Amniotic epithelial cell (primary cell): ENCODE measurements at places on chromosomes 5 and 9.

DNA sequence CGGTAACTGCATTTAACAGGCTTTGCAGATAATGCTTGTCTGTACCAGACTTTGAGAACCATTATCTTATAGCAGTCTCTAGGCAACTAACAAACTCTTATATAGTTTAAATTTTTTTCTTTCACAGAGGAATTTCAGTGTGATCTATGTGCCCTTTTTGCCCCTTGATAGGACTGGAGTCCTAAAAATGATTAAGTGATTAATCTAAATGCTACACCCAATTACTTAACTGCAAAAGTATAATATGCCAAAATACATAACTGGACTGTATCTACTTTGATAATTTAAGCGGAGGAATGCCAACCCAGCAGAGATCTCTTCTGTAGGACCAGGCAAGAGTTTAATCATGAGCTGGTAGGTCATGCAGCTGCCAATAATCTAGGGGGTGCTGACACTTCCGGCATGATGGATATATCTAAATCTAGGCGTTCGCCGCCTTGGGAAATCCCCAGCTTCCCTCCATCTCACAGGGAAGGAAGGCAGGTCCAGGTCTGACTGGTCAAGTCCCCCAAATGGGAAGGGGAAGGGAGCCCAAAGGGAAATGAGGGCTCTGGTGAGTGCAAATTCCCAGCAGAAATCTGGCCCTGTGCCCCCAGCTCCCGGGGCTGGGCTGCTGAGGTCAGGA is 205.6 kb downstream of the GAPVD1 start:
- DNase-seq = no peak

- no peak for DNase-seq
Observed at GRCh38 chr5:15664961-15665360, 165.0 kb downstream of the FBXL7 start.

GRCh38 chr5:1826235-1826980 is 25.2 kb downstream of the NDUFS6 start:
- DNase-seq = no peak

DNA sequence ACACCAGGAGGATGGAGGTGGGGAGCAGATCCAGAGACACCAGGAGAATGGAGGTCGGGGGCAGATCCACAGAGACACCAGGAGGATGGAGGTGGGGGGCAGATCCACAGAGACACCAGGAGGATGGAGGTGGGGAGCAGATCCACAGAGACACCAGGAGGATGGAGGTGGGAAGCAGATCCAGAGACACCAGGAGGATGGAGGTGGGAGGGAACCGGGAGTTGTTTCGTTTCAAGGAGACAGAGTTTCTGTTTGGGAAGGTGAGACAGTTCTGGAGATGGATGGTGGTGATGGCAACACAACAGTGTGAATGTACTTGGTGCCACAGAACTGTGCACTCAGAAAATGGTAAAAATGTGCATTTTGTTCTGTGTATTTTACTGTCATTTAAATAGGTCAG is 9.0 kb upstream of the INPP5E start:
- DNase-seq = no peak

DNA sequence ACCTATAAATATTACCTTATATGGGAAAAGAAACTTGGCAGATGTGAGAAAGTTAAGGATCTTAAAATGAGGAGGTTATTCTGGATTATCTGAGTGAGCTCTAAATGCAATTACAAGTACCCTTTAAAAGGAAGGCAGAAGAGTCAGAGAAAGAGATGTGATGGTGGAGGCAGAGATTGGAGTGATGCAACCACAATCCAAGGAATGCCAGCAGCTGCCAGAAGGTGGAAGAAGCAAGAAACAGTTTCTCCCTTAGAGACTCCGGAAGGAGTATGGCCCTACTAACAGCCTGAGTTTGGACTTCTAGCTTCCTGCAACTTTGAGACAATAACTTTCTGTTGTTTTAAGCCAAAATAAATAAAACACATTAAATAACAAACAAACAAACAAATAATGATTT is 108.7 kb upstream of the PRLR start:
- no peak for DNase-seq

DNA sequence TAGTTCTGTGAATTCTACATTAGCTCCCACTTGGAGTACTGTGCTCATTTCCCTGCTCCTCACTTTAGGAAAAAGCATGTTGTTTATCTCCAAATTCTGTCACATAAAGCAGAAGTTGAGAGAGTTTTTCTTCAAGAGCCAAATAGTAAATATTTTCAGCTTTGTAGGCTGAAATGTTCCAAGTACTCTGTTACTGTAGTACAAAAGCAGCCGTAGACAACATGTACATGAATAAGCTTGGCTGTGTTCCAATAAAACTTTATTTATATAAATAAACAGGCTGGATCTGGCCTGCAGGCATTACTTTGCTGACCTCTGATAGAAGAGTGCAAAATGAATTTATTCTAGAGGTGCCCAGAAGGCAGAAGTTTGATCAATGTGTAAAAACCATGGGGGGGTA is 73.0 kb upstream of the AGXT2 start:
- no peak for DNase-seq

- no peak for DNase-seq
Observed at GRCh38 chr9:130905125-130905901, 8.7 kb upstream of the QRFP start.

GRCh38 chr9:83999141-83999918 is 18.7 kb downstream of the RMI1 start:
- no peak for DNase-seq

DNA sequence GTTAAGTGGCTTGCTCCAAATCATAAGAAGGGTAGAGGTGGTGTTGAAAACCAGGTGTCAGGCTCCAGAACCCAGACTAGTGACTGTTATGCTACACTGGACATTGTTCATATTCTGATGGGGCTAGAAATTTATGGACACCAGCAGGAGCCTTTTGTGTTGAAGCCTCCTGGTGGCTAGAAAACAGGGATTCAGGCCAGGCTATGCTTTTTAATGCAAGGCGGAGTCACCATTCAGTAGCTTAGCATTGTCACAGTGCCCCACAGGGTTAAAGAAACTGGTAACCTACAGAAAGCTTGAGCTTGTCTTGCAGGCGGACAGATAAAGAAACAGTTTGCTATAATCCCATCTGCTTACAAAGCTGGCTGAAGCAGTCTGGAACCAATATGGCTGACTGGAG is 23.0 kb upstream of the GOLM1 start:
- DNase-seq = no peak
